ENCODE measurements at places on chromosomes 4 and X.

- DNase-seq: no peak
These were observed 53.4 kb downstream of the HMX1 start for GRCh38 chr4:8818063-8818881.

GRCh38 chr4:41346306-41347061 is 89.8 kb downstream of the UCHL1 start:
- no peak for DNase-seq

DNA sequence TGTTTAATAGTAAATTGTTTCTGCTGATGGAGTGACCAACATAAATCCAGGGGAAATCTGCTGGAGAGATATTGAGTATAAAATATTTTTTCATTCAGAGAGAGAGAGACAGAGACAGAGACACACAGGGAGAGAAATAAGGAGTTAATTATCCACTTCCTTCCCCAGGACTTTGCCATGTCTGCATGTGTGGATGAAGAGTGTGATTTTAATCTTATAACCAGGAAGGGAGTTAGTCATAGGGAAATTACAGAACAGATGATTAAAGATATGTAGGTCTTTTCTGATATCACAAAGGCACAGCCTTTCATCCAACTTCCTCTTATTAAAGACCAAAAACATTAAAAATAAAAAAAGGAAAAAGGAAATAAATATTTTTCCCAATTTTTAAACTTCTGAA is 526.3 kb downstream of the SPRY1 start:
- DNase-seq: no peak

GRCh38 chr4:169068423-169068822 is 58.4 kb upstream of the CBR4 start:
- no peak for DNase-seq

DNA sequence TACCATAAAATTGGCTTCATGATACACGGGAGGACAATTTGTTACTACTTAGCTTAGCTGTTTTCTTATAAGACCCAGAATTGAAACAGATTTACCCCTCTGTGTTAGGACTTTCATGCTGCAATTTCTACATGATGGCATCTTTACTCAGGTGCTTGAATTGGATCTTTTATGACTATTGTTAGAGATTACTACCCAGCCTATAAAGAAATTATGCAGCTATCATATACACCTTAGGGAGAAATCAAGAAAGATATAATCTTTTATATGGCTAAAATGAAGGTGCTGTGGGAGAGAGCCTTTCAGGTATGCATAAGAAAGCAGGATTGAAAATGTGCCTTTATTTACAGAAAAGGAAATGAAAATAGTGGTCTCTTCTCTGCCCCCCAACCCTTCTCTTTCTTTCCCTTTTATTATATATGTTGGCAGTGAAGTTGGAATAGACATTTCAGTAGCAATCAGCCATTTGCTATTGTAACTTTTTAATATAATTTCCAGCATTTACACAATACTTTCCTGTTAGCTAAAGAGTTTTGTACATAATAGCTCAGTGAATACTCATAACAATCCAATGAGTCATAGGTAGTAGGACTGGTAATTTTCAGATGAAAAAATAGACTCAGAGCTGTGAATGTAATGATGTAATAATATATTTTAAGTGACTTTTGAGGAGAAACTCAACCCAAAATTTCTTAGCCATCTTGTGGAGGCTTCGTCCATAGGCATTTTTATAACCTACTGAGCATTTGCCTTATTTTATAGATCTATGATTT is 311.8 kb downstream of the ADGRL3 start:
- DNase-seq: no peak

DNA sequence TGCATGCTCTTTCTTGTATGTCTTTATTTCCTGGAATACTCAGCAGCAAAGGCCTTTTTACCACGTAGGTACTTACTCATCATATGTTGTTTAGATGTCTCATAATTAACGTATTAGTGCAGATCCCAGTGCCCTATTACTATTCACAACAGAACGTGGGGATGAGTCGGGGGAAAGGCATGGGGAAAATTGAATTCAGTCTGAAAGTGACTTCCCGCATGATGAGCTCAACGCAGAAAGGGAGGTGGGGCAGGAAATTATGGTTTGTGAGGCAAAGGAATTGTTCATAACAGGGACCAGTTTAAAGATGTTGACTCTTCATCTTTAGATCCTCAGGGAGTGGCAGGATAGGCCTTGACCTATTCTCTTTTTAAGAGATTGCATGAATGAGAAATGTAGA is 2.0 kb upstream of the TMPRSS11D start:
- no peak for DNase-seq

DNA sequence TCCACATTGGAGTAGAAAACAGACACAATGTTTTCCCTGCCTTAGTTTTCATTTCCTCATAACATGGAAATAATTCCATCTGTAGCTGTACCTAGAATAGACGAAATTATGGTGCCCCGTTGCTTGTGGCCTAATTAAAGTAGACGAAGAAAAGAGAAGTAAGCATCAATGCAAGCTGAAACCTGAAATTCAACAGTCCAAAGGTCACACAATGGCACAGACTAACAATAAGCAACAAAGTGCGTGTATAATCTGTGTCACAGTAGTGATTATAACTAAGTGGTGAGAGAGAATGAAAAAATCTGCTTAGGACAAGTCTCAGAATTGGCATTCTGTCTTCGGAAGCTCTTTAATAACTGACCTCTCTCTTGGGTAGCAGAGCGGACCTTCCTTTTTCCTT is 24.3 kb downstream of the MAGEB17 start:
- DNase-seq: no peak

DNA sequence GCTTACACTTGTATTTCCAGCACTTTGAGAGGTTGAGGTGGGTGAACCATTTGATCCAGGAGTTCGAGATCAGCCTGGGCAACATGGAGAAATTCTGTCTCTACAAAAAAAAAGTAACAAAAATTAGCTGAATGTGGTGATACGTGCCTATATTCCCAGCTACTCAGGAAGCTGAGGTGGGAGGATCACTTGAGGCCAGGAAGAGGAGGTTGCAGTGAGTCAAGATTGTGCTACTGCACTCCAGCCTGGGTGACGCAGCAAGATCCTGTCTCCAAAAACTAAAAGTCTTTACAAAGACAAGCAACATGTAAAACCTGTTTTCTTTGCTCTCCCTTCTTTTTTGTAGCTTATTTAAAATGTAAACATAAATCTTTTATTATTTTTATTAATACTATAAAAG is 1156.1 kb downstream of the FAT4 start:
- DNase-seq: no peak
